ENCODE measurements at places on chromosomes 4 and X.

DNA sequence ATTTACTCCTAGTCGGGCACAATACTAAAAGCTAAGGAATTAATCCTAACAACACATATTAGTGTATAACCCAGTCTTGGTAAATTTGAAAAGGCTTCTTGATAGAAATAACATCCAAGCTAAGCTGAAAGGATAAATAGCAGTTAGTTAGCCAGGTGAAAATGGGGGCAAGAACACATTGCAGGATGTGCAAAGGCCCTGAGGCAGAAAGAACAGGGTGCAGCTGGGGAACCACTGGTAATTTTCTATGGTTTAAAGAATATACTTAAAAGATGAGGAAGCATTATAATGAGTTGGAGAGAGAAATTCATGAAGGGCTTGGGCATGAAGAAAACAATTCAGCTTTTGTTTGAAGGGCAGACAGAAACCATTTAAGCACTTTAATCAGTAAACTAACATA, 689.0 kb downstream of the ADGRL3 start:
- H3K36me3 ChIP-seq: no peaks in the 10 kb centered on the region
- H3K27ac ChIP-seq: no peak overlapping the region
- no peaks in the 10 kb centered on the region for H3K4me1 ChIP-seq
- no peaks in the 10 kb centered on the region for H3K27me3 ChIP-seq

DNA sequence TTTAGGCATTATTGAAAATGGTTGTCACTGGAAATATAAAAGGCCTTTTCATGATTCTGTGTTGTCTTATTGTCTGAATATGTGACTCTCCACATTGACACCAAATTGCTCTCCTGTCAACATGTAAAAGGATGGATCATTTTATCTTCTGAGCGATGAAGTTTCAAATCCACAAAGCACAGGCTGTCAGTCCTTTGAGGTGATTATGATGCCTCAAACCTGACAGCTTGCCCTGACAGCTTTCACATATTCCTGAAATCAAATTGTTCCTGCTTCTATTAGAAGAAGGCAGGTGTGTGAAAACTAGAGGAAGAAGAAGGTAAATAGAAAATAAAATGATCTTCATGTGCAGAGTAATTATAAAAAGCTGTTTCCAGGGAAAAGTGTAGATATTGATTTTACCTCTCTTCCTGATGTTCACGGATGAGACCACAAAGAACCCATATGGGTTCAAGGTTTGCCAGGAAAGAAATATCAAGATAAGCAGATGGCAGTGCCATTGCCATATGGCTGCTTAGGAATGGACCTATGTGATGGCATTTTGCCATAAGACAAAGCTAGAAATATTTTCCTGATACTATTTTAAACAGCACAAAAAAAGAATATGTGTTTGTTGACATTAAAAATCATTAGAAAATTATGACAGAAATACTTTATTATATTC, 1006.3 kb upstream of the AGA start:
- H3K27ac ChIP-seq: no peak overlapping the region
- H3K36me3 ChIP-seq: no peaks in the 10 kb centered on the region
- H3K27me3 ChIP-seq: no peaks in the 10 kb centered on the region
- no peaks in the 10 kb centered on the region for H3K4me1 ChIP-seq
- H3K4me3 ChIP-seq: no peak overlapping the region

DNA sequence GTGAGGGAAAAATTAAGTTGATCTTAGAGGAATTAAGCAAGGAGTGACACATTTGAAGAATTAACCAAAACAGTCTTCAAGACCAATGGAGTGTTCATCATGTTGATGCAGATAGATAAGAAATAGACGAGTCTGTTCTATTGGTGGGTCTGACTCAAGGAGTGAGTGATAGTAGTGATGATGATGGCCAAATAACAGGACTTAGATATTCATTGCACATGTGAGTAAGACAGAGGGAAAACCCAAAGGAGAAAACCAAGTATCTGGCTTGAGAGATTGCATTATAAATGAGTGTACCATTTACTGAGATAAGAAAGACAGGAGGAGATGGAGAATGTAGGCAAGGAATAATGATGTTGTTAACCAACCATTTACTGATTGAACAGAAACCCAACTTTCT, 321.3 kb downstream of the ADGRL3 start:
- no peaks in the 10 kb centered on the region for H3K27me3 ChIP-seq
- H3K36me3 ChIP-seq: no peaks in the 10 kb centered on the region
- H3K4me1 ChIP-seq: no peaks in the 10 kb centered on the region
- H3K4me3 ChIP-seq: no peak overlapping the region
- DNase-seq: no peak
- no peak overlapping the region for H3K27ac ChIP-seq

DNA sequence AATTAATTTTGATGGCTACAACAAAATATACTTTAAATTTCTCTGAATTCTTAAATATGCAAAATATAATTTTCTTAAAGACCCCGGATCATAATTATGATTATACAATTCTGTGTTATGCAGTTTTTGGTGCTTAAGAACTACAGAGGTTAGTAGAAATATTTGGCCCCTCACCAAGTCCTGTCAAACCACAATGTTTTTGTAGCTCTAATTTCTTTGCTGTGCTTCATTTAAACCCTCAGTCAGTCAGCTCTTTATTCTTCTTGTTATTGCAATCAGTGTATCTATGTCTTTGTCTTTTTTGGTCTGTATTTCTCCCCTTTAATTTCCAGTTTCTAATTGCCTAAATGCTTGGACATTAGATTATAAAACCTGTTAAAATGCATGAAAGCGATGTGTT, 186.1 kb downstream of the CAMK2D start:
- no peak for DNase-seq
- no peak overlapping the region for H3K4me3 ChIP-seq
- no peak overlapping the region for H3K27ac ChIP-seq
- H3K27me3 ChIP-seq: no peaks in the 10 kb centered on the region
- no peaks in the 10 kb centered on the region for H3K4me1 ChIP-seq
- H3K36me3 ChIP-seq: no peaks in the 10 kb centered on the region

GRCh38 chr4:17490575-17491059, 21.3 kb downstream of the QDPR start:
- DNase-seq: no peak
- H3K27ac ChIP-seq: no peak overlapping the region
- H3K4me3 ChIP-seq: no peak overlapping the region
- no peaks in the 10 kb centered on the region for H3K27me3 ChIP-seq
- H3K36me3 ChIP-seq: peaks cover 85% of the 10 kb centered on the region
- peaks cover 8% of the 10 kb centered on the region for H3K4me1 ChIP-seq

DNA sequence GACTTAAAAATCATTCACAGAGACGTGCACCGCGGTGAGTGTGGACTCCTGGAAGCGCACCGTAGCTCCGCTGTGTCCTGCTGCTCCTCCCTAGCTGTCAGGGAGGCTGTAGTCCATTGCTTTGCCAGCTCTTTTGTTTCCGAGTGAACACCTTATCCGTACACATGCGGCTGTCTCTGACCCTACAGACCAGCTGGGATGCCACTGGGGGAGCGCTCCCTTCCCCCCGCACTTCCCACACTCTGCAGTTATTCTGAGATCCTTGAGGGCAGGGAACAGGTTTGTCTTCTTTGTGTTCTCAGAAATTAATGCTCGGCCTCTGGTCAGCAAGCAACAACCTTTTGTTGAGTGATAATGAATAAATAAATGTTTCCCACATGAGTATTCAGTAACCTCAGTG, 33.7 kb upstream of the MSANTD1 start:
- no peak overlapping the region for H3K4me3 ChIP-seq
- no peak for DNase-seq
- H3K27me3 ChIP-seq: no peaks in the 10 kb centered on the region

- no peak overlapping the region for H3K27ac ChIP-seq
- no peak overlapping the region for H3K4me3 ChIP-seq
- H3K4me1 ChIP-seq: no peaks in the 10 kb centered on the region
These were observed 1028.8 kb upstream of the IGFBP7 start for GRCh38 chr4:58138786-58139668.

GRCh38 chrX:24561121-24561520, 86.0 kb downstream of the PCYT1B start:
- no peak overlapping the region for H3K27ac ChIP-seq
- no peak overlapping the region for H3K4me3 ChIP-seq
- DNase-seq: peak; percentile 36
- H3K36me3 ChIP-seq: no peaks in the 10 kb centered on the region
- H3K27me3 ChIP-seq: peaks cover 27% of the 10 kb centered on the region

GRCh38 chr4:153018684-153019083, 82.6 kb downstream of the FHDC1 start:
- DNase-seq: no peak
- H3K27me3 ChIP-seq: no peaks in the 10 kb centered on the region
- H3K4me3 ChIP-seq: no peak overlapping the region
- H3K27ac ChIP-seq: no peak overlapping the region

DNA sequence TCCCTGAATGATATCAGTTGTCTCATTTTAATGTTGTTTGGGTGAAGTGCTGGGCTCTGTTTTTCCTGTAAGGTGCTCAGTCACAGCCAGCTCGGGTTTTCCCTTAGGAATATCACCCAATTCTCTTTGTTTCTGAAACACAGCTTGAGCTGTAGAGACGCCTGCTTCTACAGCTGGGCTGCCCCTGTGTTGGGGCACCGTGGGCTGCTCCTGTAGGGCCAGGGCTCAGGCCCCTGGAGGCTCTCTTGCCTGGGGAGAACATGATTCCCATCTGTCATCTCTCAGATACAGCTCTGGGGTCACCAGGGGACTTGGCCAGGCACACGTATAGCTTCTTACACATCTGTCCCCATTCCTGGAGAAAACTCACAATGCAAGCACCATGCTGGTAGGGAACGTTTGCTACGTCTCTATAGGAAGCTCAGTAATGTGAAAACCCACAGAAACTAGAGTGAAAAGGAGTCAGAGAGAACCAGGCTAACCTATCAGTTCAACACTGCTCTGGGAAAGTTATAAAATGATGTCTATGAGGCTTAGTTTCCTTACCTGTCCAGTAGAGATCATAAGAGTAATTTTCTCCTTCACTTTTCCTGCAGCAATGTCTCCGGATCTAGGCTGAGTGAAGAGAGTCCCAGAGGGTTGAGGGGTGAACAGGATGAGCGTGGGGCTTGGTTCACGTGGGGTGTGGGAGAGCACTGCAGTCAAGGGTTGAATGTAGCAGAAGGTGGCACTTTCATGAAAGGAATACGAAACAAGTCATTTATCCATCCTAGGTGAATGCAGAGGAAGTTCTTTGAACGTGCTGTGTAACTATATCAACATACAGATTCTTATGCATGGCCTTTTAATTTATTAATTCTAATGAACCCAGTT, 14.5 kb downstream of the FHDC1 start:
- no peaks in the 10 kb centered on the region for H3K4me1 ChIP-seq
- H3K36me3 ChIP-seq: no peaks in the 10 kb centered on the region
- no peak for DNase-seq
- no peak overlapping the region for H3K27ac ChIP-seq
- H3K4me3 ChIP-seq: no peak overlapping the region

DNA sequence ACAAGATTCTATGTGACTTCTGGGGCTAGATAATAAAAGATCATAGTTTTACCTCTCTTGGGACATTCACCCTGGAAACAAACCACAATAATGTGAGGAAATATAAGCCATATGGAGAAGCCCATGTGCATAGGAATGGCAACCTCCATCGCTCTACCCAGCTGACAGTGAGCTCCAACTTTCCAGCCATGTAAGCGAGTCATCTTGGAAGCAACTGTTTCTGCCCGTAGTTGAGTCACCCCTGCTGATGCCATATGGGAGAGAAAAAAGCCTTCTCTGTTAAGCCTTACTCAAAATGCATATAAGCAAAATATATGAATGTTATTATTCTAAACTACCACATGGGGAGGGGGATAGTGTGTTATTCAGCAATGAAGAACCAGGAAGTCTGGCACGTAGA, 31.4 kb upstream of the RELL1 start:
- peaks cover 2% of the 10 kb centered on the region for H3K4me1 ChIP-seq
- peaks cover 12% of the 10 kb centered on the region for H3K27me3 ChIP-seq
- no peak for DNase-seq
- H3K27ac ChIP-seq: no peak overlapping the region
- H3K36me3 ChIP-seq: no peaks in the 10 kb centered on the region

DNA sequence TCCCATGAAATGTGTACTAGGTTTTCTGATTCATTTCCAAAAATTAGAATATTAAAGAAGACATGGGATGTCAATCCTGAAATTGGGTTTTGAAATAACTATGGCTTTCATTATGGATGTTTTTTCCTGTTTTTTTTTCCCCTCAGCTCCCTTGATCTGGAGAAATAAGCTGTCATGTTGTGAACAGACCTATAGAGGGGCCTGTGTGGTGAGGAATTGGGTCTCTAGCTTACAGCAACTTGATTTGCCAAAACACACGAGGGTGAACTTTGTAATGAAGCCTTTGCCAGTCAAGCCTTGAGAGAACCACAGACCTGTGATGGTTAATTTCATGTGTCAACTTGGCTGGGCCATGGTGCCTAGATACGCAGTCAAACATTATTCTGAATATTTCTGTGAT, 2413.6 kb downstream of the PCDH7 start:
- H3K27ac ChIP-seq: no peak overlapping the region
- DNase-seq: no peak
- H3K4me1 ChIP-seq: no peaks in the 10 kb centered on the region
- no peaks in the 10 kb centered on the region for H3K27me3 ChIP-seq

DNA sequence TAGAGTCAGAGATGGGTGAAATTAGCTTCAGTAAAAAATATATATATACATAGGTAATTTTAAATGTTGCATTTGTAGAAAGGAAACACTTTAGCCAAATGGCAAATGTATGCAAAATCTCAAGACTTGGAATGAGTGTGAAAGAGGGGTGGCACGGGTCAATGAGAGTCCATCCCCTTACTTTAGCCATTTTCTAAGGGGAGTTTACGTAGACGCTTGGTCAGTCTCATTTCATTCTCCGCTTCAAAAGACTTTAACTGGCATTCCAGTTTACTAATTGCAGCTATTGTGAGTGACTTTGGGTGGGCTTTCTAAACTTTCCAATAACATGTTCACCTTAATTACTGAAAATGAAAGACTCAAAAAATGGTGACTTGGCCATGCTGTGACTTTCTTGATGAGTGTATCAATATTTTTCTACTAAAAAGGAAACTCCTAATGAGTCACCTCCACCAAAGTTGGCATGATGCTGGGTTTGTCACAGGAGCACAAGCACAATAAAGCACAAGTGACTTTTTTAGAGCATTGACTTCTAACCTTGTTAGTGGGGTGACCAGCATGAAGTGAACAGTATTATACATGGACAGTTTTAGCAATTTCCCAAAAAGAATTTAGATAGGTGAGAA, 356.0 kb upstream of the RASGEF1B start:
- no peaks in the 10 kb centered on the region for H3K36me3 ChIP-seq
- no peaks in the 10 kb centered on the region for H3K4me1 ChIP-seq
- no peaks in the 10 kb centered on the region for H3K27me3 ChIP-seq

DNA sequence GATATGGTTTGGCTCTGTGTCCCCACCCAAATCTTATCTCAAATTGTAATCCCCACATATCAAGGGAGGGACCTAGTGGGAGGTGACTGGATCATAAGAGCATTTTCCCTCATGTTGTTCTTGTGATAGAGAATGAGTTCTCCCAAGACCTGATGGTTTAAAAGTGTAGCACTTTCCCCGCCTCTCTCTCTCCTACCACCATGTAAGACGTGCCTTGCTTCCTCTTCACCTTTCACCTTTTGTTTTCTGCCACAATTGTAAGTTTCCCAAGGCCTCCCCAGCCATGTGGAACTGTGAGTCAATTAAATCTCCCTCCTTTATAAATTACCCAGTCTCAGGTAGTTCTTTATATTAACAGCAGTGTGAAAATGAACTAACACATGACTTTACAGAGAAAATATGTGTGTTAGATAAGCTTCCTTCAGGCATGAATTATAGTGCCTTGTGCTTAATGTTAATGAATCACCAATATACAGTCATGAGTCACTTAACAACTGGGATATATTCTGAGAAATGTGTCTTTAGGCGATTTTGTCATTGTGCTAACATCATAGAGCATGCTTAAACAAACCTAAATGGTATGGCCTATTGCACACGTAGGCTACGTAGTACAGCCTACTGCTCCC, 37.9 kb downstream of the PDGFC start:
- H3K27me3 ChIP-seq: no peaks in the 10 kb centered on the region
- DNase-seq: no peak
- no peak overlapping the region for H3K27ac ChIP-seq
- H3K4me3 ChIP-seq: no peak overlapping the region
- no peaks in the 10 kb centered on the region for H3K4me1 ChIP-seq

Data from K562 (cell line).